ENCODE measurements at places on chromosomes 4 and X.

GRCh38 chr4:986879-987623, at the start of gene IDUA:
IDUA (plus strand) TSS chr4:987044; CDS start chr4:987085, 41 bp downstream.
- DNase-seq = peak; percentile 70

DNA sequence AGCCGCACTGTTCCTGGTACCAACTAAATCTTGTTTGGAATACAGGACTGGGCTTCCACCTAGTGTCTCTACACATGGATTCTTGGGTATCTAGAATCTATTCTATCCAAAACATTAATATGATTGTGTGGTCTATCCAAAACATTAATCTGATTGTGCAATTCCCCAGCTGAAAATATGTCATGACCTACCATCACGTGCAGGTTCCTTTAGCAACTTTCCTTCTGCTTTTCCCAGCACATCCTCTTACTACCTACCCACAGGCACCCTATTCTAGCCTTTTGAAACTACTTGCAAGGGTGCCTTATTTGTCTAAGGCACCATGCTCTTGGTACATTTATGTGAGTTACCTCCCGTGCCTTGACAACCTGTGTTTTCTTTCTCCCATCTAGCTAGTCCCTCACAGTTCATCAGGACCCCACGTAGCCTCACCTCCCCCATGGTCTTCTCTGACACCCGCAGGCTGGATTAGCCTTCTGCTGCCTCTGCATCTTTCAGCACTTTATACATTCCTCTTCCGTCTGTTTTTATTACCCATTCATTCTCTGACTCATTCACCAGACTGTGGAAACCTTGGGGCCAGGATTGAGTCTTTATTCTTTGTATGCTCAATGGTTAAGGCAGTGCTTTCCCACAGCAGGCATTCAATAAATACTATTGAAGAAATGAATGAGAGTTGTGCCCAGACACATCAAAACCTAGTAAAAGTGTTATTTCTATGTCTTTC, 88.8 kb upstream of the FAM9B start:
- no peak for DNase-seq

- DNase-seq = no peak
These were observed 12.9 kb upstream of the PAK3 start for GRCh38 chrX:111083081-111083480.

- DNase-seq = no peak
These were observed 44.9 kb upstream of the BBS12 start for GRCh38 chr4:122687531-122688061.

DNA sequence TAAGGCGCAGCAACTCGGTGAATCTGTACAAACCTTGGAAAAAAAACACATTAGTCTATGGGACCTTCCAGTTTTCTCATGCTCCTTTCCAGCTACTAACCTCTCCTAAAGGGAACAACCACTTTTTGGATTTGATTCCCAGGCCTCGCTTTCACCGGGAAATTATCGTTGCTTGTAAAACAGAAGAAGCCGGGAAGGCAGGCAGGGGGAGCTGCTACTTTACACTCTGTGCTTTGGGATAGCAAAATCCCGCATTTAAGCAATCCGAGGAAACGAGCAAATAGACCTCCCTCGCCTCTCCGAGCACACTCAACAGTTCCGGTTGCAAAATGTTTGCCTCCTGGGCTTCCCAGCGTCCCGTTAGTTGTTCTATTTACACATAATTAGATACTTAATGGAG, 1.2 kb downstream of the CD38 start:
- DNase-seq = no peak

- no peak for DNase-seq
These were observed 17.6 kb upstream of the GTPBP6 start for GRCh38 chrX:336227-336626.

GRCh38 chrX:138492371-138492770, 219.1 kb downstream of the FGF13 start:
- DNase-seq = no peak

GRCh38 chr4:188147176-188147575, 7.9 kb downstream of the TRIML1 start:
- DNase-seq = no peak

DNA sequence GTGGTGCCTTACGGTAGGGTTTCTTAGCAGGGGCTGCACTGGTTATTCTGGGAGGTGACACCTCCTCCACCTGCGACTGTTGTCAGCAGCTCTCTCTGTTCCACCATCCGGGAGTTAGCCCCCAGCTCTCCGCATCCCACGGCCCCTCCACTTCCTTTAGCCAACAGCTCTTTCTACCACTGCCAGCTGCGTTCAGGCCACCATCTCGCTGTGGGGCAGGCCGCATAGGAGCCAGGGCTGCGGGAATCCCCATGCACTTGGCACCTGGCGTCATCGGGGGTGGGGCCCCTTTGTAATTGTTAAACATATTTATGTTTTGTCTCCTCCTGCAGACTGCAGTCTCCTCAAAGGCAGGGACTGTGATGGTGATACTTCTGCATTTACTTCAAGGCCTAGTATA, 480.2 kb downstream of the SMARCA1 start:
- no peak for DNase-seq

- DNase-seq = no peak
These were observed 4.4 kb upstream of the APLN start for GRCh38 chrX:129659141-129659540.

- no peak for DNase-seq
These were observed 707.1 kb upstream of the SLIT2 start for GRCh38 chr4:19544446-19545125.

- DNase-seq = no peak
These were observed 163.7 kb upstream of the SPANXC start for GRCh38 chrX:141405853-141406492.

DNA sequence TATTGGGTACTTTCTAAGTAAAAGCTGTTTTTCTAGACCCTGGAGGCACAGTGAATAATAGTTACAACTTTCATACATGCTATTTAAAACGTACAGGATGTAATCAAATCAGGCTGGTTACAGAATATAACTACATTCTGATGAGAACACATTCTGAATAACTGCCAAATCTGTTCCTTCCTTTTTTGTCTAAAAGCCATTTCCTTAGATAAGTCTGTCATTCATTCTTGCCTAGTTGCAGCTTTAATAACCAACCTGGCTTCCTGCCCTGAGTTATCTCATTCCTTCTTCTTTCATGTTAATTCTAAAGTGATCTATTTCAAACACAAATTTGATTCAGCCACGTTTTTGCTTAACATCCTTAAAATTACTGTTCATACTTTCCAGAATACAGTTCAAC, 189.7 kb upstream of the ITM2A start:
- no peak for DNase-seq

GRCh38 chr4:8437281-8437680, 3.2 kb downstream of the ACOX3 start:
- no peak for DNase-seq

GRCh38 chrX:31356275-31357212, 284.7 kb upstream of the FTHL17 start:
- no peak for DNase-seq
